ENCODE measurements at places on chromosomes 5 and 9.

DNA sequence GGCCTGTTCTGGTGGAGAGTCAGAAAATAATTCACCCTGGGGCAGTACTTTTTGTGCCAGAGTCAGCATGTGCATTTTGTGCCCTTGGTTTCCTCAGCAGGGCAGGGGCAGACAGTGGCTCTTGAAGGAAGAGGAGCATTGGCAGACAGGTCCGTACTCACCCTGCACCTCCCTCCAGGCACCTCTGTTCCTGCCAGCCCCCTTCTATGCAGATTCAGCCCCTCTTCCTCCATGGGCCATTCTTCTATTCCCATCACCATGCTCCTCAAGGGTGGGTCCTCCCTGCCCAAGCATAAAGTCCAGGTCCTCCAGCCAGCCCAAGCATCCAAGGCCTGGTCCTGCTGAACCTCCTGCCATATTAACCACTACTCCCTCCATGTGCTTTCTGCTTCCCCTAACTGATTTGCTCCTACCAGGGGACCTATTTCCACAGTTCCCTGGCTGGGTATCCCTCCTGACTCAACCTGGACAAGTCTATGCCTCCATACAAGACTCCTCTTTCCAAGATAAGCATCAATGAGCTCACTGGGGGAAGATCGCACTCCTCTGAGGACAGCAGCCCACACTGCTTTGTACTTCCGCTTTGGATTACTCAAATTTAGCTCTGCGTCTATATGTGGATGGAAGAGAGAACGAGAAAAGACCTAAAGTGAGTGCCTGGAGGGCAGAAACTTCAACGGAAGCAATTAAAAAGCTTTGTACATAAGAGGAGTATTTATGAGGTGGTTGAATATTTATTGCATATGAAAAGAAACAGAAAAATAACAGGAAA is 9.3 kb upstream of the ACSL6 start:
- no peak for DNase-seq

GRCh38 chr5:151063142-151063989 is 17.5 kb downstream of the TNIP1 start:
- DNase-seq: no peak

- DNase-seq: no peak
Observed at GRCh38 chr9:113956901-113957300, 80.8 kb downstream of the ZNF618 start.

GRCh38 chr9:84317563-84317962 is 23.0 kb downstream of the SLC28A3 start:
- no peak for DNase-seq

GRCh38 chr5:157888814-157889532 is 30.0 kb upstream of the CLINT1 start:
- DNase-seq: no peak

DNA sequence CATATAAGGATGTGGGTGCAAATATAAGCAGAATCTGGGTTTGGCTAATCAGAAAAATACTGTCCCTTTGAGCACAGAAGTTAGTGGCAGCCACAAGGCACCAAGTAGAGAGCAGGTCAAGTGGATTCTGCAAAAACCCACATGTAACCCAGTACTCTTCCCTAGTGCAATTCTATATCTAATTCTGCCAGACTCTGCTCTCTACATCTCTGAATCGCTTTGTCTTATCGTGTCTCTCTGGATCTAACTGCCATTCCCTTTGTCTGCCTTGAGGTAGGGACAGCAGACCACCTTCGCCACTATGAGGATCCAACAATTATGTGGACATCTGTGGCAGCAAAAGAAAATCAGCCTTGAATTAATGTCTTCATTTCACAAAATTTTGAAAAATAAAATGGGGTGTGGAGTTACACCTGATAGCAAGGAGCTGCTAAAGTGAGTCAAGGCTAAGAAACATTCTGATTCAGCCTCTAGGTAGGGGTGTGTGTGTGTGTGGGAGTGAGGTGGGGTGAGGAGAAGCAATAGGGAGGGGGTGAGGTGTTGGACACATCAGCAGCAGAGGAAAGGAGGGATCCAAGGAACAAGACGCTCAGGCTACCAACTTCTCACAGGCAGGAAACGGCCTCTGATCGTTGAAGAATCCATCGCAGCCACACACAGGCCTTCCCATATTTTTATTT is 33.7 kb upstream of the ZNF366 start:
- no peak for DNase-seq

GRCh38 chr5:18329328-18329727 is 695.1 kb downstream of the TAF11L14 start:
- DNase-seq: no peak

- DNase-seq: no peak
Observed at GRCh38 chr5:129506086-129506485, 46.0 kb downstream of the ADAMTS19 start.

DNA sequence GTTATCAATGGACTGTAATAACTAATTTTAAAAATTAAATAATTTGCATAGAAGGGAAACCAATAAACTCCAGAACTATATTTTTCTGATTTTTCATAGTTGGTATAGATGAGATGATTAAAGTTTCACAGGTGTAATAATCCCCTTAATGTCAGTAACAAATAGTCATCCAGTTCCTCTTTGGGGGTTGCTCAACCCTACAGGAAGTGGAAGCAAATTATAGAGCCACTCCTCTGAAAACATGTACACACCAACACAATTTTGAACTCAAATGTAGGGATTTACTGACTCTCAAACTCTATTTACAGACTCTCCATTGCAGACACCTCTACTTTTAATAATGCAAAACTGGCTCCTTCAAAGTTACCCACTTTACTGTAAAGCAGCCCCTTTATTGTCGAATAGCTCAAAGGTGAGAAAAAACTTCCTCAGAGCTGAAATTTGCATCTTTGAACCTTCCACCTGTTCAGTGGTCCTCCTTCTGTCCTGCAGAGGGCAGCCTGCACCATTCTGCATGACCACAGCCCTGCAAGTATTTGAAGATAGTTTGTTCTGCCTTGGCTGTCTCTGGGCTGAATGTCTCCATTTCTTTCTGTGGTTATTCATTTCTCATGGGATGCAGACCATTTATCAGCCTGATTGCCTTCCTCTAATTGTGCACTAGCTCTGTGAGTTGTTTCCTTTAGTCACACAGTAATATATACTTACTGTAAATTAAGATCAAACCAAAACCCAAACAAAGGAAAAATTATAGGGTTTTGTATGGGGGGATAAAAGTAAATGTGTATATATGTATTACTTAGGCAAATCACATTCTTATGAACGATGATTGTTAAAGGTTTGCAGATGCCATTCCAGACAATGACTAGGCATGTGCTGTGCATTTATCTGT is 383.2 kb upstream of the SGCD start:
- no peak for DNase-seq

Measured in GF-D8 (cell line).